ENCODE measurements at places on chromosomes 2 and 18. TPM values are rescaled to one million over a fixed set of nuclear protein-coding genes. Genes with fewer than 3 reads are reported as not detected.

DNA sequence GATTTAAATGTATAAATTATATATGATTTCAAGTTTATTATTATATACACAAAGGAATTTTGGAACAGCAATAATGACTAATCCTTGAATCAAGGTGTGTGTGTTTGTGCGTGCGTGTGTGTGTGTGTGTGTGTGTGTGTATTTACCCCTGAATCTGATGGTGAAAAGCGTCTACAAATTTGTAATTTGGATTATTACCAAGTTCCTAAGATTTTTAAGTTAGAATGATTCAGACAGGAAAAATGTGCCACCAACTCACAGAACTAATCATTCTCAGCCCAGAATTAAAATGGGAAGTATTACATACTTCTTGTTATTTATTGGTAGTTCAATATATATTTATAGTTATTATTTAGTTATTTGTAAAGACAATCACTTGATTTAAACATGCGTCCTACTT lies 12.3 kb downstream of the CALCRL start:
- no peak for DNase-seq

GRCh38 chr2:113167962-113168340 lies 5.8 kb upstream of the PSD4 start:
- no peak for DNase-seq

DNA sequence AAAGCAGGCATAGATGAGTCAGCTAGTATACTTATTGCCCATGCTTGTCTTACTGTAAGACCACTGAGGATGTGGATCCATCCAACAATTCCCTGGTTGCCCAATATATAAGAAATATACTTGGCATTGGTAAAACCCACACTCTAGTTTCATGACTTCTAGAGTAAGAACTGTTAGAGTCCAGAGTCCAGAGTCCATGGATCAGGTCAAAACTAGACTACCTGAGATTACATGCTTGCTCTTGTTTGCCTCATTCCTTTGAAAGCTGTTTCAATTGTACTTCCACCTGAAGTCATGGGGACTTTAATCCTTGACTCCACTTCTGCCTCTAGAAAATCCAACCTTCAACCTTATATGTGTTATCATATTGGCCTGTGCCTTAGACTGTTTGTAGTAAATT lies 707.6 kb upstream of the FAM98A start:
- DNase-seq, result no peak

DNA sequence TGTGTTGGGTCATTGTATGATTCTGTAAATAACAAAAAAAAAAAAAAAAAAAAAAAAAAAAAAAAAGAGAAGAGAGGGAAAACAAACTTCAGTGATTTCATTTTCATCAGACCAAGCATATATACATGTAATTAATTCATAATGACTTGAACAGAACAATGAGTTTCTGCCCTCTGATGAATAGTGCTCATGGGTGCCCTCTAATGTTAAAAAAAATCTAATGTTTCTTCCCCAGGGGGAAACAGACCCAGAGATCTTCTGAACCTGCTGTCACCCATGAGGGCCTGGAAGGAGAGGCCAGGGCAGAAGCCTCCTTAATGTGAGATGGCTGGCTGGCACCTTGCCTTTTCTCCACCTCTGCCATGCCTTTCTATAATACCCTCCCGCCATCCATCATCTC lies 289.2 kb downstream of the ZNF521 start:
- no peak for DNase-seq

Gene COBLL1
- total RNA-seq, result 75.0 TPM

Gene DNAH7
- 0.35 TPM for total RNA-seq

All from left lobe of liver (tissue), 2 donors.